HL-60 (cell line): ENCODE measurements at places on chromosomes 3 and 15.
A peak's percentile ranks its signal among the peaks of the same experiment; 100 is the strongest.

DNA sequence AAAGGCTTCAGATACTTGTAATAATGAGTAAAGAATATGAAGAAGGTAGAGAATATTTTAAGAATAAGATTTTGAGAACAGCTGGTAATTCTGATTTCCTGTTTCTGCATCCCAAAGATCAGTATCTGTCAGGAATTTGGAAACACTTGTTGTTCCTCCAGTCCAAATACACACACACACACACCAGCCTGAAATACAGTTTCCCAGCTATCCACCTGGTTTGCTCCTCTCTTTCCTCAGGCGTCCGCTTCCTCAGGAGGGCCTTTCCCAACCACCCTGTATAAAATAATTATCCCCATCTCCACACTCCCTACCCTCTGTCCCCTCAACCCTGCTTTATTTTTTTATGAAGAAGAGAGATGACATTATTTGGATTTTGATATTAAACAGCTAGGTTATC, 2.0 kb upstream of the FSIP1 start:
- no peak for DNase-seq

DNA sequence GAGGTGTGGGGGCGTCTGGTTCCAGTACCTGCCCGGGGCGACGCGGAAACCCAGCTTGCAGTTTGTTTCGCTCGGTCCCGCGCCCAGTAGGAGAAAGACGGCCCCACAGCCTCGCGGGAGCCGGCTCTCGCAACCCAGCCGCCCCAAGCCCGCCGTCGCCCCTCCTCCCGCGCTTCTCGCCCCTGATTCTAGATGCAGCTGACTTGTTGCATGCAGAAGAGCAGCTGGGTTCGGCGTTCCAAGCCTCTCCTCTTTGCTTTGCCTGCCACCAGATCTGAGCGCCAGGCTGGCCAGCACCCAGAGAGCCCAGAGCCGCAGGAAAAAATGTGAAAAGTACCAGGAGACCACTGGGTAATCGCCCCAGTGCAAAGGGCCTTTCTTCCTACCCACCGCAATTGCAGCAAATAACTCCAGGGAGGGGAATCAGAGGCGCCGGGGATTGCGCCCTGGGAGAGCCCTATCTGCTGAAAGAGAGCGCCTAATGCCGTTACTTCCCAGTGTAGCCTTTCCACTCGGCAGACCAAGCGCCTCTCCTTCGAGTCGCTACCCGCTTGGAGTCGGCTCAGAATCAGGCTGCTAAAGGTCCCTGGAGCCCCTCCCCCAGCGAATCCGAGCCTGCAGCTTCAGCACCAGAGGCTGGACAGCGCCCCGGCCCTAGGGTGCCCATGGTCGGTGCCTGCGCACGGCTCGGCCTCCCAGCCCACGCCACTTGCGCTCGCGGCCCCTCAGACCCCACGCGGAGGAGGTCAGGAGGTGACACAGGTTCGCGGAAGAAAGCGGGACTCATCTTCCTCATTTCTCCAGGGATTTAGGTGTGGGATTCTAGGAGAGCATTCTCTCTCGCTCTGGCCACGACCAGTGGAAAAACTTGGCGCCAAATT, 15.7 kb upstream of the AEN start:
- DNase-seq = no peak

- DNase-seq = peak; percentile 40
These were observed 21.3 kb upstream of the DAPK2 start for GRCh38 chr15:64067564-64068030.

DNA sequence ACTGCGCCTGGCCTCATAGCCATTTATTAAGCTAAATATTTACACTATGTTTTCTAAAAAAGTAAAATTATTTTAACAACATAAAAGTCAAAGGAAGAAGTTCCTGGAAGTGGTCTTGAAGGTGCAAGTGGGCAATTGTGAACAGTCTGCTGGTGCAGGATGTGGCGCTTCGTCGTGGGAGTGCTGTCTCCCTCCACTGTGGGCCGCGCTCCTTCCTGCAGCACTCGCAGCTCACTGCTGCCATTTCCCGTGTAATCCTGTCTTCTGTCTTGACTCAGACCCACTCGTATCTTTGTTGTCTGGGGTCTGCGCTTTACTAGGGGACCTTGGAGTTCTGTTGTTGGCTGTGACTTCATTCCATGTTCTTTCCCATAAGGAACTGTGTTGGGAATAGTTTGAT, 56.3 kb downstream of the APBA2 start:
- DNase-seq = no peak

DNA sequence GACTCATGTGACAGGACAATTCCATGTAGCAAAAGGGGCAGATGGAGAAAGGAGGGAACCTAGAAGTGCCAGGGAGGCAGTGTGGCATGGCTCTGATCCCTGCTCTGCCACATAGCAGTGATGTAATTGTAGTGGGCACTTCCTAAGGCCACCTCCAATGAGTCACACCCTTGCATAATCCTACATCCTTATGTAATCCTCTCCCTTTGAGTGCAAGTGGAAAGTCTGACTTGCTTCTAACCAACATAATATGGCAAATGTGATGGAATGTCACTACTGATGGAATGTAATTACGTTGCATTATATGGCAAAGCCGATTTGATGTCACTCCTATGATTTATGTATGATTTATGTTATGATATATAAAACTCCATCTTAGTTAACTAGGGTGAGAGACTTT, 72.9 kb upstream of the ATP2C1 start:
- peak; percentile 81 for DNase-seq

DNA sequence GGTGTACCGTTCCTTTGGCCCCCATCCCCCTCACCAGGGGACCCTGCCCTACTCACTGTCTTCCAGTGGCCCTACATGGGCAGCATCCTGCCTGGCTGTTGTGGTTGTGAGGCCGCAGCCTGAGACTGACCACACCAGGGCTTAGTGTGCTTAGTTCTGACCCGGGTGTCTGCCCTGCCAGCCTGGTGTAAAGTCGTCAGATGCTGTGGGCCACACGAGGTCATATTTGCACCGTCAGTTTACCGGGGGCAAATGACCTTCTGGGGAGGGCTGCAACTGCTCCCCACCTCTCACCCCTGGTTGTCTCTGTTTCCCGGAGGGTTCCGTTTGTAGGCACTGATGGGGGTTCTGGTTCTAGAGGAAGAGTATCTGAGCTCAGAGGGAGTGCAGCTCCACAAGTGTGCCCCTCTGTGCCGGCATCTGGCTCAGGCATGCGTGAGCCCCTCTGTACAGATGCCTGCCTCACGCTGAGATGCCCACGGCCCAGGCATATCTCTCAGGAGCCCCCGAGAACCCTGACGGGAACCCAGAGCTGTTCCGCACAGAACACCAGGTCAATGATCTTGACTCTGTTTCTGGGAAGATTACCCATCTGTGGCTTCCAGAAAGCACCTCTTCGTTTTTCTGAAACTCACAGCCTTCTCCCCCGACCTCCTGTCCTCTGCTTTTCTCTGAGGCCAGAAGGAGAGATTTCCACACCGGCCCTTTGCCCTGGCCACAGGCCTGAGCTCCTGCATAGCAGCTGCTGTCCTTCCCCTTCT, 19.2 kb downstream of the KLF13 start:
- no peak for DNase-seq

GRCh38 chr3:129633751-129634481, 27.4 kb upstream of the PLXND1 start:
- DNase-seq = no peak

DNA sequence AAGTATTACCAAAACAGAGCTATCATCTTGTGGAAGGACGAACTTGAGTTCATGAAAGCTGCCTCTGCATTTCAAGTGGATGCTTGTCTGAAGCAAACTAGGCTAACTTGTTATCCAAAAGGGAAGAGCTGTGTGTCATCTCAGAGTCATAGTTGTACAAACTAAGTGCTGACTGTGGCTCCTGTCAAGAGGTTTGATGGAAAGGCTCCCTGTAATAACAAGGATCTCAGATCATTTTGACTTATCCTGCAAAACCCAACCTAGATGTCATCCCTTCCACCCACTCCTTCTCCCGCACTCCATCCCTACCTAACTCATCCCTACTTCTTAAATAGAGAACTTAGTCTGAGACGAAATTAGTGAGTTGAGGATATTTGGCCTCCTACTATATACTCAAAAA, 110.8 kb downstream of the NR2E3 start:
- DNase-seq = no peak

GRCh38 chr15:33638453-33638852, 327.7 kb downstream of the RYR3 start:
- DNase-seq = no peak

DNA sequence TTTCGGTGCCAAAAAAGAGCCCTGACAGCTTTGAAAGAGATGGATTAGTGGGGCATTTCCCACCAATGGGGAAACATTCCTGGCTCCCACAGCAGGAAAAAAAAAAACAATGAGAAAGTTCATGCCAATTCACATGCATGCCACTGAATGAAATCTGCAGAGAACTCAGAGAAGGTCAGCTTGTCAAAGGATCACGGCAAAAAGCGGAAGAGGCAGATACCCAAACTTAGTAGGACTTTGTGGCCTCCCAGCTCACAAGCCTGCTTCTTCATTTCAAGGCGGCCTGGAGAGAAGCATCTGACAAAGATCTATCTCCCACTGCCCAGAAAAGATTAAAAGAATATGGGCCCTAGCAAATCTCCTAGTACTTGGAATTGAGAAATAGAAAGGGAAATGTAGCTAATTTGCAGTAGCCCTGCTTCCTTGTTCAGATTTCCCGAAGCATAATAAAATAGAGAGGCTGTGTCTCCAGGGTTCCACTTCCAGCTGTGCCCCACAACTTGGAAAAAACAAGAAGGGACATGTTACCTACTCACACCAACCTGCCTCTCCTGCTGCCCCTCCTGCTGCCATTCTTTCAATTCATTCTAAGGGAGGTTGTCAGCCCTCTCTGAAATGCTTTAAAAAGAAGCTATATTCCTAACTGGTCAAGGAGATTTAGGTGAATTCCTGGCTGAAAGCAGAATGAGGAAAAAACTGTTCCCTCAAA, 170.4 kb downstream of the FHIT start:
- DNase-seq = peak; percentile 51
